ENCODE measurements at places on chromosomes 2 and 18. TPM values are rescaled to one million over a fixed set of nuclear protein-coding genes. Genes with fewer than 3 reads are reported as not detected.

Gene TRPM8
- polyA plus RNA-seq: not detected

Gene L3MBTL4
- polyA plus RNA-seq: 1.9 TPM

Gene METTL8
- polyA plus RNA-seq: 3.6 TPM

Gene RGPD4
- polyA plus RNA-seq: not detected

Gene CBLN2
- polyA plus RNA-seq: 0.20 TPM

Gene ADGRF3
- polyA plus RNA-seq: 0.31 TPM

Gene MAPRE3
- 12.3 TPM for polyA plus RNA-seq

GRCh38 chr18:63265326-63265725 lies 54.2 kb downstream of the BCL2 start:
- DNase-seq: no peak
- no peaks in the 10 kb centered on the region for H3K36me3 ChIP-seq
- no peak overlapping the region for H3K4me3 ChIP-seq
- H3K27me3 ChIP-seq: no peaks in the 10 kb centered on the region
- peaks cover 18% of the 10 kb centered on the region for H3K4me1 ChIP-seq

GRCh38 chr2:118148133-118148532 lies 59.9 kb downstream of the INSIG2 start:
- H3K4me3 ChIP-seq: no peak overlapping the region
- no peaks in the 10 kb centered on the region for H3K4me1 ChIP-seq
- no peak overlapping the region for H3K27ac ChIP-seq
- no peaks in the 10 kb centered on the region for H3K36me3 ChIP-seq
- no peaks in the 10 kb centered on the region for H3K27me3 ChIP-seq

DNA sequence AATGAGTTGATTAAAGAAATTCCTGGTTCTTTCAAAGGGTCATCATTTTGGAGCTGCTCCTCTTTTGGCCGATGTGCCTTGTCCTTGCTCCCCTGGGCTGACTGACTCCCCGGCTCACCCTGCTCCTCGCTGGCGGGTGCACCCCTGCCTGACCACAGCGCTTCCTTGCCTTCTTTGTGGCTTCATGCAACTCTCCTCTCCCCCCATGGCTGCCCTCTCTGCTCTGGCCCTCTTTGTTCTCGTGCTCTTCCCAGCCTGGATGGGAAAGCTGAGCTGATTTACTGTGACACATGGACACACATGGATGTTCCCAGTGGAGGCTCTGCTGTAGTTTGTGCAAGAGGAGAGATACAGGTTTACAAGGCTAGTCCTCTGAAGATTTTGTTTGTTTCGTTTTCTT lies 234.6 kb downstream of the HAUS1 start:
- H3K4me1 ChIP-seq: peaks cover 30% of the 10 kb centered on the region
- no peaks in the 10 kb centered on the region for H3K27me3 ChIP-seq
- H3K27ac ChIP-seq: no peak overlapping the region
- H3K36me3 ChIP-seq: no peaks in the 10 kb centered on the region
- H3K4me3 ChIP-seq: no peak overlapping the region

GRCh38 chr18:23547306-23547705 lies 39.0 kb downstream of the NPC1 start:
- DNase-seq: no peak
- no peak overlapping the region for H3K4me3 ChIP-seq
- H3K27me3 ChIP-seq: no peaks in the 10 kb centered on the region

DNA sequence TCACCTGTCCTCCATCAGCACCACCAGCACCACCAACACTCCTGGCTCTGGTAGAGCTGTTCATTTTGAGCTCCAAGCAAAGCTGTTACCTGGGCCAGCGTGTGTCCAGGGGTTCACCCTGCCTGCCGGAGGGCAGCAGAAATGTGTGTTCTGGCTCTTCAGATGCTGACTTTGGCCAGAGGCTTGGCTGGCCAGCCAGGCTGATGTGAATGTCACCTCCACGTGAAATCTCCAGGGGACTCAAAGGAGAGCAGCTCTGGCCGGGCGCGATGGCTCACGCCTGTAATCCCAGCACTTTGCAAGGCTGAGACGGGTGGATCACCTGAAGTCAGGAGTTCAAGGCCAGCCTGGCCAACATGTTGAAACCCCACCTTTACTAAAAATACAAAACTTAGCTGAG lies 33.5 kb downstream of the CIB4 start:
- H3K27me3 ChIP-seq: peaks cover 19% of the 10 kb centered on the region
- DNase-seq: no peak
- H3K36me3 ChIP-seq: no peaks in the 10 kb centered on the region
- H3K27ac ChIP-seq: no peak overlapping the region
- H3K4me3 ChIP-seq: no peak overlapping the region

DNA sequence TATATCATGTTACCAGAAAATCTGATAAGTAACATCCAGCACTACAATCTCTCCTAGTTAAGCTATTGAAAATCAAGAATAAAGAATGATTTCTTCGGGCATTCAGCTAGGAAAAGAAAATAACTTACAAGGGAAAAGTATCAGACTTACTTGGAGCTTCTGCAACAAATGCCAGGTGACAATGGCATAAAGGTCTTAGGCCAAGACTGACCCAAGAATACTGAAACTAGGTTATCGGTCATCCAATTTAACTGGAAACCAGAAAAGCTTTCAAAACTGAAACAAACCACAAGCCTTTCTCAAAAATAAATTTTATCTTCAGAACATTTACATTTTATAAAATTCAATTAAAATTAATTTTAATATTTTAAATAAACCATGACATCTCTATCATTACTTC lies 214.0 kb upstream of the CCDC68 start:
- H3K4me3 ChIP-seq: no peak overlapping the region
- no peaks in the 10 kb centered on the region for H3K4me1 ChIP-seq

DNA sequence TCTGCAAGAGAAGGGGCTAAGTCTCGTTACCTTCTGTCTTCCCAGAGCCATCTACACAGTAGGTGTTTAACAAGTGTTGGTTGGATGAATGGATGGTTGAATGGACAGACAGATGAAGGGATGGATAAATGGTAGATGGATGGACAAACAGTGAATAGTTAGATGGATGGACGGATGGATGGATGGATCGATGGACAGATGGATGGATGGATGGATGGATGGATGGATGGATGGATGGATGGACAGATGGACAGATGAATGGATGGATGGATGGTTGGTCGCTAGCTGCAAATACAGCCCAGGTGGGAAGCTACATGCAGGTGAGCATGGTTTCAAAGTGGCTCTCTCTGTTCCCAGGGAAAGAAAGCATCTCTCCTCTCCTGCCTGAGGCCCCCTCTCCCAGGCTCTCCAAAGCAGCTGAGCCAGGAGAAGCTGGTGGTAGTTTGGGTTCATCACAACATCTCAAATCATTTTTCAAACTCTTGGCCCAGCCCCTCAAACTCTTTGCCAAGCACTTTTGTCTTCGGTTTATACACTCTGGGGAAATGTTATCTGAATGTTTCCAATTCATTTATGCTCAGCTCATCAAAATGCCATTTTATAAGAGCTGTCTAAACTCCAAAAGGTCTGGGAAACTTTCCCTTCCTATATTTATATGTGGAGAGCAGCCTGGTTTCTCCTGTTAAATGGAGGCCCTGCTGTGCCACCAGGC lies 192.7 kb downstream of the ANAPC1 start:
- H3K27me3 ChIP-seq: no peaks in the 10 kb centered on the region
- no peak overlapping the region for H3K4me3 ChIP-seq
- no peak for DNase-seq
- no peaks in the 10 kb centered on the region for H3K36me3 ChIP-seq
- H3K4me1 ChIP-seq: peaks cover 20% of the 10 kb centered on the region

GRCh38 chr2:7956126-7956689 lies 725.6 kb upstream of the ID2 start:
- H3K36me3 ChIP-seq: no peaks in the 10 kb centered on the region
- no peak overlapping the region for H3K4me3 ChIP-seq
- H3K27me3 ChIP-seq: no peaks in the 10 kb centered on the region
- DNase-seq: no peak

- no peaks in the 10 kb centered on the region for H3K36me3 ChIP-seq
- peak overlapping the region; percentile 69 for H3K27ac ChIP-seq
- H3K4me3 ChIP-seq: peak overlapping the region; percentile 18
- peaks cover 41% of the 10 kb centered on the region for H3K4me1 ChIP-seq
Measured at GRCh38 chr2:106138543-106139237, 55.4 kb downstream of the UXS1 start.

GRCh38 chr2:75064691-75065396 lies 106.4 kb downstream of the POLE4 start:
- H3K4me1 ChIP-seq: no peaks in the 10 kb centered on the region
- no peak overlapping the region for H3K27ac ChIP-seq
- no peaks in the 10 kb centered on the region for H3K36me3 ChIP-seq
- no peak overlapping the region for H3K4me3 ChIP-seq

- no peak overlapping the region for H3K4me3 ChIP-seq
- H3K27ac ChIP-seq: peak overlapping the region; percentile 20
- H3K4me1 ChIP-seq: peaks cover 6% of the 10 kb centered on the region
- H3K27me3 ChIP-seq: no peaks in the 10 kb centered on the region
Measured at GRCh38 chr2:144443837-144444817, 75.8 kb downstream of the ZEB2 start.

DNA sequence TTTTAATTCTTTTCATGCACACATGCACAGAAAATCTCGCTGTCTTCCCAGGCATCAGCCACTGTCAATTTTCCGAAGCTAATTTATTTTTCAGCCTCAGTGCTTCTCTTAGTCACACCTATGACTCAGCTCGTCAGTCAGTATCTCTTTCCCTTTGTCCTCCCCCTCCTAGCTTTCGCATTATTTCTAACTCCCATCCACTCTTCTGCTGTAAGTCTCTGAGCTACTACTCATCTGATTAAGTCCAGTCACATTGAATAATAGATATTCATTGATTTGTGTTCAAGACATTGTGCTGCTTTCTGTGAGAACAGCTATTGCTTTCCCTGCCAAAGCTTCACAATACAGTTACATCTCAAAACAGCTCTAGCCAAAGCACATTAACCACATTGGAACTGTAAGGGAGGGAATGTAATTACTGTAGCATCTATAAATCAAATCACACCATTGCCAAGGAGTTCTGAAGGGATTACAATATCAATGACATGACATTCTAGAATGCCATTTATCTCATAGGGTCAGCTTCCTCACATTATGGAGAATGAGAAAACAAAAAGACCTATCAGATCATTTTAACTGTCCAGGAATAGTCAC lies 89.4 kb downstream of the SCN3A start:
- DNase-seq: no peak
- H3K4me1 ChIP-seq: no peaks in the 10 kb centered on the region
- no peak overlapping the region for H3K27ac ChIP-seq
- H3K27me3 ChIP-seq: no peaks in the 10 kb centered on the region
- H3K36me3 ChIP-seq: no peaks in the 10 kb centered on the region

DNA sequence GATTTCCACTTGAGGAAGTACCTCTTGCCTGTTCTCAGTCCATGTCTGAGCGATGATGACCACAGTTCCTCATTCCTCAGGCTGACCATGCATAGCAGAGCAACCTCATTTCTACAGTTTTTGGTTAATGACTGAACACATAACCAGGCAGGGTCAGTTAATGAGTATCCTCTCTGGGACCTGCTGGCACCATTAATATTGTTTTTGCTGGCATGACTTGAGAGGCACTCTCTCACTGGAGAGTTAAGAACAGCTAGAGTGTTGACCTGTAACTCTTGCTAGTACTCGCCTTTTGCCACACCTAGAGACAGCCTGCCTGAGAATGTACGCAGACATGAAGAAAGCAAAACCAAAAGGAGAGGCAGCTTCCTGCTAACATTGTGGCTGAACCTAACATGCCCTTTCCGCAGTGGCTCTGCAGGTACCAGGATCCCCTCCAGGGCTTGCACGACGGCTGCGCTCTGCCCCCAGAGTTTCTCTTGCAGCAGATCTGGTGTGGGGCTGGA lies 23.9 kb downstream of the PECR start:
- H3K27me3 ChIP-seq: no peaks in the 10 kb centered on the region
- DNase-seq: peak; percentile 40
- H3K27ac ChIP-seq: peak overlapping the region; percentile 82
- H3K36me3 ChIP-seq: peaks cover 8% of the 10 kb centered on the region

DNA sequence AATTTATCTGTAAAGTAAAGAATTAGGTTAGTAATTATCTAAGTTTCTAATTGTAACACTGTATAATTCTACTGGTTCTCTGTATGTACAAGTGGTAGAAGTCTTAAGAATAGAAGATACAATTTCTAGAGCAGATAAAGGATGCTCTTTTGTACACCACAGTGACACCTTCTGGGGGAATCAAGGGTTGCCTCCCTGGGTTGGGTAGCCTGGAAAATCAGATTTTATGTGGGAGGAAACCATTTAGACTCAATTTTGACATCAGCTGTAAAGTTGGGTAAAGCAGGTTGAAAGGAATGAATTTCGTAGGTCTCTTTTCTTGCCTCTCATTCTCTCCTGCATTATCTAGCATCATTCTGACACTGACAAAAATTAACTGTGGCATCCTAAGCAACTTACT lies 354.8 kb downstream of the DCC start:
- no peak for DNase-seq
- H3K27ac ChIP-seq: no peak overlapping the region
- no peaks in the 10 kb centered on the region for H3K36me3 ChIP-seq

DNA sequence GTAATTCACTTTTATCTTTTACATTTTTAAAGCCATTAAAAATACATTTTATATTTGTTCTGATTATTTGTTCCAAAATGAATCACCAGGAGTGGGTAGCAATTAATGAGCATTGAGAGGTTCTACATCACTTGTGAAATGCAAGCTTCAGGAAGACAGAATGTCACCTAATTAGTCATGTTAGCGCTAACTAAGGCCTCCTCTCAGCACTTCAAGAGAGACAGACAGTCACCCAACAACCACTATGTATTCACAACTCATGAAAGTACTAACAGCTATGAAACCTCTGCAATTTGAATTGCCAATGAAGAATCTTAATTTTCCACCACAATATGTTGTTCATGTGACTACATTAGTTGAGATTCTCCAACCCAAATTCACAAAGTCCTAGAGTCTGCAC lies 611.0 kb downstream of the KCNJ3 start:
- no peak overlapping the region for H3K27ac ChIP-seq
- no peaks in the 10 kb centered on the region for H3K27me3 ChIP-seq
- H3K36me3 ChIP-seq: no peaks in the 10 kb centered on the region
- DNase-seq: no peak

- no peak overlapping the region for H3K4me3 ChIP-seq
- H3K36me3 ChIP-seq: no peaks in the 10 kb centered on the region
- H3K27me3 ChIP-seq: peaks cover 27% of the 10 kb centered on the region
- no peak for DNase-seq
- H3K27ac ChIP-seq: no peak overlapping the region
Measured at GRCh38 chr2:240974771-240975572, 23.4 kb upstream of the SNED1 start.

GRCh38 chr18:35141567-35142274 lies 99.1 kb upstream of the ZNF397 start:
- DNase-seq: no peak
- H3K36me3 ChIP-seq: peaks cover 58% of the 10 kb centered on the region
- no peaks in the 10 kb centered on the region for H3K27me3 ChIP-seq
- no peak overlapping the region for H3K4me3 ChIP-seq

DNA sequence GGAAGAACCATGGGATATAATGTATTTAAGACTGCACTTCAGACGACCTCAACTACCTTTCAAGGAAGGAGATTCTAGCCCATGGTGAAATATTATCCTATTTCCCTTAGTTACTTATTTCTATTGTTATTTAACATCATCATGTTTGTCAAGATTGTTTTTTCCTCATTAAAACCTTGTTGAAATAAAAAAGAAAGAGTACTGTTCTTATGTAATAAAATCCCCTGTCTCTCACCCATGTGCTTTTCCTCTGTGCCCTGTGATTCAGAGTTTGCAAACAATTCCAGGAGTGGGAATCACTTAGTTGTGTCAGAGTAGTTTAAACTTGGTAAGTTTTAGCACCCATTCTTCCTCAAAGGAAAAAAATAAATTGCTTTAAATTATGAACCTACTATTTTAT lies 43.6 kb downstream of the ERBB4 start:
- DNase-seq: no peak
- H3K27ac ChIP-seq: no peak overlapping the region
- H3K4me1 ChIP-seq: no peaks in the 10 kb centered on the region
- H3K27me3 ChIP-seq: no peaks in the 10 kb centered on the region
- no peak overlapping the region for H3K4me3 ChIP-seq
